ENCODE measurements at places on chromosomes 5 and 9.

- no peak for DNase-seq
Measured at GRCh38 chr5:37871023-37871815, 31.4 kb upstream of the GDNF start.

DNA sequence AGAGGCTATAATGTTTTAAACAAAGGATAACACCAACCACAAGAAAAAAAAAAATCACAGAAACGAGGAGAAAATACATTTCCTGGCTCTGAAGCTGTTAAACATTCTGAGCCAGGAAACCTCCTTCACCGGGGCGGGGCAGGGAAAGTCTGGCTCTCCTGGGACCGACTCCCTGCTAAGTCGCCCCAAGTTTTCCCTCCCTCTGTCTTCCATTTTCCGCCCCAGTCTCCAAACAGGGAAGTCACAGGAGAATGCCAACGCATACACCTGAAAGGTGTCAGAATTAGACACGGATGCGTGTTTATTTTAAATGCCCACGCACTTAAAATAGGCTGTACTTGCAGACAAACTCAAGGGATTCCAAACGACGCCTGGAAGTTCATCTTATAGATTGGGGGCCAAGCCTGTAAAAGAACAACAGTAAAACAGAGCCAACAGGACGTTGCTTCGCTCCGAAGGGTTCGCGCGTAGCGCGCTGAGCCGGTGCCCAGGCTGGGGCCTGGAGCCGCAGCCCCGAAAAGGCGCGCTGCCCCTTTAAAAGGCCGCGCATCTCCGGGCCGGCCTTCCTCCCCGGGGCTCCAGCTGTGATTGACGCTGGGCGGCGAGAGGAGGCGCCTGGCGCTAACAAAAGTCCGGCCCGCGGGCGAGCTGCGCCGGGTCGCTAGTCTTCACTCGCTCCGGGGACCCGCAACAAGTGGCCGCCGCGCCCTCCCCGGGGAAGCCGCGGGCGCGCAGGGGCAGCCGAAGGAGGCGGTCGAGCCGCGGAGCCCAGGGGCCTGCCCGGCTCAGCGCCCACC, at the start of gene FBXL7:
TSS of gene FBXL7 (plus strand) at position 653 of the 797 bp plus-strand sequence.
- DNase-seq = no peak

DNA sequence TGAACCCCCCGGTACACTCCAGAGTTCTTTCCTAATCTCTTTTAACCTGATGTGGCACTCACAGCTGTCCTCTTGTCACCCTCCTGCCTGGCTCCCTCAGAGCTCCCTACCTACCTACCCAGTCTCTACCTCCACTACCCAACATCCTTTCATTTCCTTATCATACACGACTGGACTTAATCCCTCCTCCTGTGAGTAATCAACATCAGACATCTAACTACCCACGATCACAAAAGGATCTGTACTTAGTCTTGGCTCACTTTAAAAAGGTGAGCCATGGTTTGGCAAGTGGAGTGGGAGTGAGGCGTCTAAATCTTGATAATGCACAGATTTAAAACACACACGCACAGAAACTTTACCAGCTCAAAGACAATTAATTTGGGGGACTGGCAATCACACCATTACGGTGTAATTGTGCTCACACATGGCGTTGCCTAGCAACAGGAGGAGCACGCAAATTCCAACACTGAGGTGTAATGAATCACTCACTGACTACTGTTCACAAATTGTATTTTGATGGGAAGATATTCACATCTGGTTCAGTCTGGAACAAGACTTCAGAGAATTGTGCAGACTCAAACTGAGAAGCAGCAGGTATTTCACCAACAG, 235.9 kb downstream of the EPB41L4A start:
- no peak for DNase-seq

GRCh38 chr9:116777116-116777515, 90.0 kb downstream of the TRIM32 start:
- no peak for DNase-seq

GRCh38 chr5:144036476-144036875, 134.0 kb downstream of the YIPF5 start:
- no peak for DNase-seq
